ENCODE measurements at places on chromosomes 6 and 20.
A peak's percentile ranks its signal among the peaks of the same experiment; 100 is the strongest.

DNA sequence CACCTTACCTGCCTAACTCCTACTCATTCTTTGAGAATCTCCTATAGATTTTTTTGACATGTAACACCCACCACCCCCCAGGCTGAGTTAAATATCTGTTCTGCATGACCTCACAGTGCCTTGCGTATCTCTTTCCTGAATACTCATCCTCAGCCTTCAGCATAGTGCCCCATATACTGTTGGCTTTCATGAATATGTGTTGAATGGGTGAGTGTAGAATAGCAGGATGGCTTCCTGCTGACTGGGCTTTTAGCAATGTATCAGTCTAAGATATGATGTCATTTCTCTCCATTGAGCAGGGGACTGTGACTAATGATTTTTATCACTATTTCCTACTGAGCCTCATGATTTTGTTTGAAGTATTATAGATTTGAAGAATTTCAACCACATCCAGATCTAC lies 361.6 kb upstream of the MARCKS start:
- no peak for DNase-seq

- peak; percentile 83 for DNase-seq
Observed at GRCh38 chr20:63863798-63864544, 1.1 kb upstream of the TPD52L2 start.

DNA sequence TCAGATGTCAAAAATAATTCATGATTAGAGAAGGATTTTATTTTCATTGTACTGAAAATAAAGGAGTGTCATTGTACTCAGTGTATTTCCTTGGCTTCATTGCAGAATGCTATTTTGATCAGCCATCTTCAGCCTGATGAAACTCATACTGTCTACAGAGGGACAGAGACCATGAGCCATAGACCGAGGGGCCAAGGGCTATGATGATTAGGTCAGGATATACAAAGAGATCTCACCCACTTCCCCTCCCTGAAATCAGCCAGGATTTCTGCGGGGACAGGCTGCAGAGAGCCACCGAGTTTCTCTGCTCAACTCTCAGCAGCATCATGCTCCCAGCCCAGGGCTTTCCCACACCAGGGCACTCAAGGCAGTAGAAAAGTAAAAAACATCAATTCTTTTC lies 47.0 kb downstream of the ALDH8A1 start:
- DNase-seq, result no peak

GRCh38 chr6:157266274-157267101 lies 56.8 kb downstream of the TMEM242 start:
- DNase-seq, result no peak

DNA sequence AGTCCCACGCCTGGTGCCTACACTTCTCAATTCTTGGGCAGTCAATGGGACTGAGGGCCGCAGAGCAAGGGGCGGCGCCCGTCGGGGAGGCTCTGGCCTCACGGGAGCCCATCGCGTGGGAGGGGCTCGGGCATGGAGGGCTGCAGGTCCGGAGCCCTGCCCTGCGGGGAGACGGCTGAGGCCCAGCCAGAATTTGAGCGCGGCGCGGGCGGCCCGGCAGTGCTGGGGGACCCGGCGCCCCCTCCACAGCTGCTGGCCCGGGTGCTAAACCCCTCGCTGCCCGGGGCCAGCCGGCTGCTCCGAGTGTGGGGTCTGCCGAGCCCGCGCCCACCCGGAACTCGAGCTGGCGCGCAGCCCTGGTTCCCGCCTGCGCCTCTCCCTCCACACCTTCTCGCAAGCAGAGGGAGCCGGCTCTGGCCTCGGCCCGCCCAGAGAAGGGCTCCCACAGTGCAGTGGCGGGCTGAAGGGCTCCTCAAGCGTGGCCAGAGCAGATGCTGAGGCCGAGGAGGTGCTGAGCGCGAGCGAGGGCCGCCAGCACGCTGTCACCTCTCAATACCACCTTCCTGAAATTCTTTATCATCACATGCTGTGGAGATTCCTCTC lies 58.5 kb downstream of the BAK1 start:
- no peak for DNase-seq

GRCh38 chr20:32033316-32033715 lies 18.7 kb upstream of the HCK start:
- DNase-seq, result no peak

GRCh38 chr6:158061709-158062461 lies 80.2 kb downstream of the SYNJ2 start:
- peak; percentile 86 for DNase-seq

DNA sequence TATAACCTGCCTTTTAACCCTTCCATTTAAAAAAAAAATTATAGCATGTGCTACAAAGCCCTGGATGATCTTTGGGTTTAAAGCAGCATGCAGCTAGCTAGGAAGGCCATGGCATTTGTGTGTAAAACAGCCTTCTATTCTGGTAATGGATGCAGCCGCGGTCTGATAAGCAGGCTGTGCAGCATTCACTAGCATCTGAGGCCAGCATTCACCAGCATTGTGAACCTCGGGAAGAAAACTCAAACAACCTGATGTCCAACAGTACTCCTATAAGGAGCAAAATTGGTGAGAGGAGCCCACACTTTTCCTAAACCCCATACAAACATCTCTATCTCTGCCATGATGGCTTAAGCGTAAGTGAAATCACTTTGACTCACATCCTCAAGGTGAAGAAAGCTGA lies 265.5 kb downstream of the PTPRT start:
- DNase-seq, result no peak

- DNase-seq, result no peak
Observed at GRCh38 chr6:12001004-12001705, 11.0 kb upstream of the HIVEP1 start.

- DNase-seq, result no peak
Observed at GRCh38 chr6:160104821-160105517, 16.6 kb upstream of the SLC22A1 start.

GRCh38 chr6:13076575-13076974 lies 251.8 kb downstream of the TBC1D7 start:
- DNase-seq, result no peak

GRCh38 chr20:47664068-47664437 lies 121.2 kb downstream of the SULF2 start:
- no peak for DNase-seq

DNA sequence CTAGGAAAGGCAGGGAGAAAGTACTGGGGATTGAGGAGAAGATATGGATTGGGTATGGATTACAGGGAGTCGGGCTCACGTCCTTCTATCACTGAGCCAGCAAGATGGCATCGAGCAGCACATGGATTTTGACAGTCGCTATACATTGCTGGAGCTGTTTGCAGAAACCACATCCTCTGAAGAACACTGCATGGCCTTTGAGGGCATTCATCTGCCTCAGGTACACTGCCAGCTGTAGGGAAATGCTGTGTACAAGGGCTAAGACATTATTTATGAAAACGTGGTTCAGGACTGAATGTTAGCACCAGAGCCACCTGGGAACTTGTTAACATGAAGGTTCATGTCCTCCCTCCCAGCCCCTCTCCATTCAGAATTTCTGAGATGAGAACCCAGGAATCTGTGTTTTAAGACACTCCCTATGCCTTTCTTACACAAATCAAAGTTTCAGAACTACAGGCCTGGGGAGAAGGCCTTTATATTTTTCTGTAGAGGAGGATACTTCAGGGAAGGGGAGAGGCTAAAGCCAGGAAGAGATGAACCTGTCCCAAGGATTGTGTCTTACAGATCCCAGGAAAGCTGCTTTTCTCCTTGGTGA lies 3.5 kb downstream of the CUL9 start:
- DNase-seq, result no peak

- no peak for DNase-seq
Observed at GRCh38 chr6:119205911-119206618, 127.6 kb upstream of the FAM184A start.

- no peak for DNase-seq
Observed at GRCh38 chr6:16950302-16950701, 151.5 kb upstream of the STMND1 start.

Data from DMS79 treated with DMSO at 0.1 percent for 48 hours (cell line).